Left cardiac atrium (tissue), 4 donors: ENCODE measurements at places on chromosomes 1 and 21.
A peak's percentile ranks its signal among the peaks of the same experiment; 100 is the strongest.

- peak; percentile 7 for DNase-seq
Measured at GRCh38 chr1:41534181-41535076, 49.9 kb upstream of the EDN2 start.

DNA sequence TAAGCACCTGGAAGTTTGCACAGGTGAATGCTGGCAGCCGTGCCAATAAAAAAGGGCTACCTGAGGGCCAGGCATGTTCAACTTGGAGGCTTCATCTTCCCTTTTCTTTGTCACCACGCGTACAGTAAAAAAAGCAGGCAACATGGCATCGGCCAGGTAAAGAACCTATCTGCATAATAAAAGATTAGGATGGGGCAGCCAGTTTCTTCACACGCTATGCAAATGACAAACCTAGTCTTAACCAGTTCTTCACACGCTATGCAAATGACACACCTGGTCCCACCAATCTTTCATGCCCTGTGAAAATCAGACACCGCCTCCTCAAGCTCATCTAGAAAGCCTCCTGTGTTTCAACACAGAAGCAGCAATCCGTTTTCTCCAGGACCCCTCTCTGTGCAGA is 413.4 kb downstream of the HLX start:
- DNase-seq, result no peak

GRCh38 chr1:48469616-48470480 is 2.2 kb downstream of the SPATA6 start:
- peak; percentile 62 for DNase-seq

DNA sequence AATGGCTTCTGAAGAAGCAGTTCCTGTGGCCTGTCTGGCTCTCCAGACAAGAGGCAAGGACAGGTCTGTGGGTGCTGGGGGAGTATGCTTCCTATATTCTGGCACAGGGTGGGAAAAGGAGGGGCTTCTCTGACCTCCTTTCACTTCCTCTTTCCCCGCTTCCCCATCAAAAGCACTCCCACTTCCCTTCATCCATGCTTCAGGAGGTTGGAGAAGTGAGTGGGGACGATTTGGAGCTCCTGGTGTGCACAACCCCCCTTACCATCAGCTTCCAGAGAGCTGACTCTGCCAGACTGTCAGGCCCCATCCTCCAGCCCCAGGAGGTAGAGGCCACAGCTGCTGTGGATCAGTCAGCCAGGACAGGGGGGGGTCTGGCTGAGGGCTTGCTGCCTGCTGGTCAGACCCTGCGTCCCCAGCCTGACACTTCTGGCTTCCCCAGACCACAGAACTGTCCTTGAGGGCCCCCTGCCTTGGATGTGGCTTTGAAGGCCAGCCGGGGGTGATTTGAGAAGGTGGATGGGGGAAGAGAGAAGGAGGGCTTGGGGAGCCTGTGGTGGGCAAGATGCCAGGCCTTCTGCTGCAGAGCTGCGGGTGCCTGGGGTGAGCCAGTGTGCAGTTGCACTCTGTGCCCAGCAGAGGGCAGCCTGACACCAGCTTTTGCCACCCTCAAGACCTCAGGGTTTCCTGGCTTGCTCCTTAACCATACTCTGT is 21.5 kb upstream of the TMEM222 start:
- peak; percentile 83 for DNase-seq

DNA sequence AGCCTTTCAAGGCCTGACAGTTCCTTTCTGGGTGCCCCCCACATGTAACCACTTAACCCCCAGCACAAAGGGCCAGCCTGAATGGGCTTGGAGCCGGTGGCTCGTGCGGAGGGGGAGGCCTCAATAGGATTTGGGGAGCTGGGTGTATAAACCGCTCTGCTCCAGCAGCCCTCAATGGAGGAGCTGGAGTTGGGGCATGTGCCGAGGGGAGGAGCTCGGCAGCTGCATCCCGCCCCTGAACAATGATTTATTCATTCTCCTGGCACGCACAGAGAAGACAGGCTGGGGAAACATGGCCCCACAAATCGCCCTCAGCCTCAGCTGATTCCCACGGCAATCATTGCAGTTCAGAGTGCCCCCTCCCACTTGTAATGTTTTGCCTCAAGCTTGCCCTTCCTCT is 6.9 kb upstream of the C1orf216 start:
- DNase-seq, result no peak

DNA sequence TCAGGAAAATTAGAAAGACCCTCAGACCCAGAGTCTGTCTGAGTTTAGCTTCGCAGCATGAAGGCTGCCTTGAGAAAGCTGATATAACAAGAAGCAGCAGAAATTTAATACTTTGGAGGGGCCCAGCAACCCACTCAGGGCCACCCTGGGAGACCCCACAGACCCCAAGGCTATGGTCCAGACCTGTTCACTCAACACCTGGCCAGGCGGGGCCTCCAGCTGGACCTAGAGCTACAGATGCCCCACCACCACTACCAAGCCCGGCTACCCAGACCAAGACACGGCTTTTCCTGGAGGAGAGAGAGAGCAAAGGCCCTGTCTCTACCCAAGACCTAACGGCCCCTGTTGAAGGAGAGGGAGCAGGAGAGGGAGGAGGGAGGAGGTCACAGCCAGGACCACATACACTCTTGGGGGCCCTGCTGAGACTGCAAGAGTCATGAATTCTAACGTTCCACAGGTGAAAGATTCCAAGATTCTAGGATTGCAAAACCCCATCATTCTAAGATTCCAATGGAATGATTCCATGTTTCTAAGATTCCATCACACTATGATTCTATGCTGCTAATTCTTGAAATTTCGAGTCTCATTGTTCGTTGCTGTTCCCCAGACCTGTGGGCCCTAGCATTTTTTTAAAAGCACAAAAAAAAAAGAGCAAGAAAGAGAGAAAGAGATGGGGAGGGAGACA is 53.2 kb downstream of the LACTBL1 start:
- DNase-seq, result no peak

GRCh38 chr1:55284856-55285255 is 69.7 kb upstream of the USP24 start:
- DNase-seq, result peak; percentile 26

DNA sequence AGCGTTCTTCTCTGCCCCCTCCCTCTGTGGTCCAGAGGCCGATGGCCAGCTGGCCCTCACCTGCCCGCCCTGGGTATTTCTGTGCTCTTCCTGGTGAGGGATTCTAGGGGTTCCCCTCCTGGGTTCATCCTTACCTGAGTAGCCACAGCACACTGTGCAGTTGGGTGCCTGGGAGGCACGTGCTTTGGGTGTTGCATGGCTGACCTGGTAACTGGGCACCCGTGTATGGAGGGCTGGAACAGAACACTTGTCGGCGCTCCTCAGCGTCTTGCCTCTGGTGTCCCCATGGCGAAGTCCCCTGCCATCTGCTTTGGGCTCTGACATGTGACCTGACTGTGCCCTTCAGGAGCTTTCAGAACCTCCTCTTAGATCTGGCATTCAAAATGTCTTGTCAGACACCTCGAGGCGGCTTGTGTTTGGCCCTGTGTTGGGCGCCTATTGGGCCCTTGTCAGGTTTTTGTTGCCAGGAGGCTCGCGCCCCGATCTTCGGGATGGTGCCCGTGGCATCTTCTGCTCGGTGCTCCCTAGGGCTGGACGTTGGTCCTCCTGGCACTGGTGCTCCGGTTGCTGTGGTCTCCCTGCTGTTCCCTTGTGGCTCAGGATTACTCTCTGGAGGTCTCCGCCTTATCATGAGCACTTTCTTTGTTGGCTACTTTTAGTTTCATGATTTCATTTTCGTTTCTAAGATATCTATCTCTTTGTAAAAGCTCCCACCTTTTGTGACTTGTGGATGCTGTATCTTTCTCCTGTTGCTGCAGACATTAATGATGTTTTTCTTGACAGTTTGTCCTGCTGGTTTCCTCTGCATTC is 28.5 kb downstream of the SKI start:
- DNase-seq, result no peak

DNA sequence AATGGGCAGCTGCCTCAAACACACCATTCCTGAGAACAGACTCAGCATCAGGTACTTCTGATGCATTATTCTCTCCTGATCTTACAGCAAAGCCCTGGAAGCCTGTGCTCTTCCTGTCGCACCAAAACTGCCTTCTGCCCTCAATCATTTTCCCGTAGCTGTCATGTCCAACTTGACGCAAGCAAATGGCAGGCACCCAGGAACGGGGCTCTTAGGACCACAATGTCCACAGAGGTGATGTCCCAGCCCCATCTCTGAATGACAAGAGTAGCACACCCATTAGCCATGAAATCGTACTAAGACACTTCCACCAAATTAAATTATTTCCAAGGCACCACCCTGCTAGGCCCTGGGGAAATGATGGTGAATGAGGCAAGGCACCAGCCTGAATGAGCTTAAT is 47.1 kb downstream of the PTPN14 start:
- no peak for DNase-seq

GRCh38 chr1:89546934-89547562 is 22.4 kb downstream of the LRRC8B start:
- no peak for DNase-seq

DNA sequence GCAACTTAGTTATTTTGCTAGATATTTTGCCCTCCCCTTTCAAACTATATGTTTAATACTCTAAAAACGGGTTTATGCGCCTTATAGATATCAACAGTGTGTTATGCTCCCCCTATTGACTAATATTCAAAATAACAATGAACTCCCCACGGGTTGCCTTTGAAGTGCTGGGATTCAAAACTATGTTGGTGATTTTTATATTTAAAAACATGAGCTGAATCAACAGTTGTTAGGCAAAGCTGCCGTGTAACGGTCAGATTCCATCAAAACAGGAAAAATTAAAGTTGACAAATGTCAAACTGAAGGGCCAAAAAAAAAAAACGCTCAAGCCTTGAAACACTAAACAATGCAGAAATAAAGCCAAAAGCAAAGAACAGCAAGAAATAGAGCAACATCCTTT is 2.5 kb downstream of the TGFBR3 start:
- DNase-seq, result no peak

GRCh38 chr1:185768371-185768770 is 34.2 kb downstream of the HMCN1 start:
- DNase-seq, result no peak

DNA sequence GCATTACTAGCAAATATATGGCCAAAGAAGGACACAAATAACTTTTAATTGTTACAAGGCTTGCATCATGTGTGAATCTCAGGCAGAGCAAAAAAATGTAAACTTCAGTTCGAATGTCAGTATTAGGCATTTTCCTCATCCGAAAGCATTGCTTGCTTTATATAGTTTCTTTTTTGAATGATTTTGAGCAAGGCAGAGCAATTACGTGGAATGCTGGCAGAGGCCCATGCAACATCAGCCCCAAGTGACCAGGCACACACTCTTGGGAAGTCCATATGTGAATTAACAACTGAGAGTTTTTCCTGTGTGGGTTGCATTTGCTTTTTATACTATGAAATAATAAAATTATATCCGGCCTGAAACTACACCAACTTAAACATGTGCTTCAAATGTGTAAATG is 274.8 kb downstream of the PTPRC start:
- DNase-seq, result peak; percentile 18

DNA sequence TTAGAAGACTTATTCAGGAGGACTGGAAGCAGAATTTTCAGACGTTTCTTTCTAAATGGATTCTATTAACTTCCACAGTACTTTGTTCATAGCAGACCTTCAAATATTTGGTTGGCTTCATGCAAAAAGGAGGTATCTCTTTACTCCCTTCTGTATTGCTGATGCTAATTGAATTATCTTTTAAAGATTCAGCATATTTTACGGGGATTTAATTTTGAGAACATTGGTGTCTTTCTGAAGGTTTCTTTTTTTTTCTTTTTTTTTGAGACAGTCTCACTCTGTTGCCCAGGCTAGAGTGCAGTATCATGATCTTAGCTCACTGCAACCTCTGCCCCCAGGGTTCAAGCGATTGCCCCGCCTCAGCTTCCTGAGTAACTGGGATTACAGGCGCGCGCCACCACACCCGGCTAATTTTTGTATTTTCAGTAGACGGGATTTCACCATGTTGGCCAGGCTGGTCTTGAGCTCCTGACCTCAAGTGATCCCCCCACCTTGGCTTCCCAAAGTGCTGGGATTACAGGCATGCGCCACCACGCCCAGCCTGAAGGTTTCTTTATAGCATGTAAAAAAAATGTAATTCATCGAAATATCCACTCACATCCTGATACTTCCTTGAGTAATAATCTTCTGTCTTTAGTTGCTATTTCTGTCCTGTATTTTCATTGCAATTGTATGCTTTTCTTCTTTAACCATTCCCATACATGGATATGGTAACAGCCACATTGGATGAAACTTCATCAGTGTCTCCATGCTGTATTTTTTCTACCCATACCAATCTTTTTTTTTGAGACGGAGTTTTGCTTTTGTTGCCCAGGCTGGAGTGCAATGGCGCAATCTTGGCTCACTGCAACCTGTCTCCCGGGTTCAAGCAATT is 14.5 kb downstream of the CNST start:
- DNase-seq, result no peak

GRCh38 chr1:232586679-232587078 is 43.3 kb downstream of the SIPA1L2 start:
- DNase-seq, result no peak

- no peak for DNase-seq
Measured at GRCh38 chr1:111234258-111234657, 6.7 kb downstream of the CHI3L2 start.

DNA sequence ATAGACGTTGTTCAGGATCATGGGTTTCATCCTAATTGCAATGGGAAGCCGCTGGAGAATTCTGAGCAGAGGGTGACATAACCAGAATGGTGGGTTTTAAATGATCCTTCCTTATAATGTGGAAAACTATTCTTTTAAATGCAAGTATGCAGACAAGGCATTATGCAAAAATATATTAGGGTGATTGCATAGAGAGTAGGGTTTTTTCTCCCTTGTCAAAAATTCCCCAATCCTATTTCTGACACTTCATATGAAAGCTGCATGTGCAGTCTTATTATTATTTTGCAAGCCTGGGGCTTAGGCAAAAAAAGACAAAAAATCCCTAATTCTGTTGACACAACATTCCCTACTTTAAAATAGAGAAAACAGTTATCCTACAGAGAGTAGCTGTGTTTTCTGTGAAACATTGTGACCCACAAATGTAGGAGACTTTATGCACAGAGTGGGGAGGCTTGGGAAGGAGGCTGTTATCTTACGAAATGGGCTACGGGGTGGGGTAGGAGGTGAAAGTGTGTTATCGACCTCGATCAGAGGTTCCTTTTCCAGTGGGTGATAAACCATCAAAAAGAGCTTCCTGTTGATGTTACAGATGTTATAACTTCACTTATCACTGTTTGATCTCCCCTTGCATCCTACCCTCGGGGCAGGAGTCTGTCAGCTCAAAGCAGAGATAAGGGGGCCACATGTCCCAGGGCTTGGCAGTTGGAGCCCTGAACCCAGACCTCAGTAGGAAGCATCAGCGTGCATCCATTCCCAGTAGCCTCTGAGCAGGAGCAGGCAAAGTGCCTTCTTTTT is 27.2 kb downstream of the RHEX start:
- no peak for DNase-seq

- DNase-seq, result no peak
Measured at GRCh38 chr1:209587789-209588188, 4.3 kb downstream of the CAMK1G start.
